ENCODE measurements at places on chromosomes 5 and 9.

DNA sequence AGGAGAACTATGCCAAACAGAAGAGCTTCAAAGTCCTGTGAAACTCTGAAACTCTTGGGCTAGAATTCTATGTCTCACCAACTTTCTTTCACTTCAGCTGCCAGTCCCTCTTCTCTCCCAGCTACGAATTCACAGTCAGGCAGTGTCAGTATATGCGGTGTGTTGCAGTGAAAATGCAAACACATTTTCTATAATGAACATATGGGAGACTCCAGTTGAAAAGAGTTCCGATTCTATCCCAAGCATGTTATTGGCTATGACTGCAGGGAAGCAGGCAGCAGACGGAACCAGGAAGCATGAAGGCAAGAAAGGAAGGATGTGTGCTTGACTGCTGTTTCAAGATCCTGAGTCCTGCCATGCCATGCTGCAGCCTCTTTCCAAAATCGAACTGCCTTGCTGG lies 515.7 kb upstream of the TLE4 start:
- no peak for DNase-seq

- peak; percentile 79 for DNase-seq
These were observed 2.2 kb downstream of the ST6GALNAC6 start for GRCh38 chr9:127897193-127897692.

DNA sequence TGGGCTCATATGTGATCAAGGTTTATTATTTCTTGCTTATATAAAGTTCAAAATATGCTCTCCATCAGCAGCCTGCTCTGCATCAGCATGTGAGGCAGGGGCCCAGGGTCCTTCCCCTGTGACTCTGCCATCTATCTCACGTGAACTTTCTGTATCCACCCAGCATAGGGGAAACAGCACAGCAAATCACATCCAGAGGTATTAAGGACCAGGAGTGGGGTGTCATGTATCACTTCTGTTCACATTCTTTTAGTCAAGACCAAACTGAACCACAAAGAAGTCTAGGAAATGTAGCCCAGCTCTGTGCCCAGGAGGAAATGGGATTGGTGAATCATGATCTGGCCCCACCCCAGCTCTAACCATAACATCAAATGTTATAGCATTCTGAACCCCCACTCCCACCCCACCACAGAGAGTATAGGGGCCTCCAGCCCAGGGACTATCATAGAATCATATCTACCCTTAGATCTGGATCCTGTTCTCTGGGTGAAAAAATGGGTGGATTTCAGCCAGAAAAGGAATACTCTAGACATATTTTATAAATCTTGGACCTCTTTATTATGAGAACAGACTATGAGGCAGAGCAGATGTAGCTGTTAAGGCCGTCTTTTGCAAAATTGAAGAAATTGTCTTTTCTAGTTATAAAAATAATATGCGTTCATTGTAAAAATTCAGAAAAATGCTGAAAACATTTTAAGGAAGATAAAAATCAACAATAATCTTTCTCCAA lies 473.7 kb downstream of the ARHGEF28 start:
- DNase-seq: no peak

- DNase-seq: peak; percentile 10
These were observed 505.4 kb upstream of the CLINT1 start for GRCh38 chr5:158364367-158364766.

DNA sequence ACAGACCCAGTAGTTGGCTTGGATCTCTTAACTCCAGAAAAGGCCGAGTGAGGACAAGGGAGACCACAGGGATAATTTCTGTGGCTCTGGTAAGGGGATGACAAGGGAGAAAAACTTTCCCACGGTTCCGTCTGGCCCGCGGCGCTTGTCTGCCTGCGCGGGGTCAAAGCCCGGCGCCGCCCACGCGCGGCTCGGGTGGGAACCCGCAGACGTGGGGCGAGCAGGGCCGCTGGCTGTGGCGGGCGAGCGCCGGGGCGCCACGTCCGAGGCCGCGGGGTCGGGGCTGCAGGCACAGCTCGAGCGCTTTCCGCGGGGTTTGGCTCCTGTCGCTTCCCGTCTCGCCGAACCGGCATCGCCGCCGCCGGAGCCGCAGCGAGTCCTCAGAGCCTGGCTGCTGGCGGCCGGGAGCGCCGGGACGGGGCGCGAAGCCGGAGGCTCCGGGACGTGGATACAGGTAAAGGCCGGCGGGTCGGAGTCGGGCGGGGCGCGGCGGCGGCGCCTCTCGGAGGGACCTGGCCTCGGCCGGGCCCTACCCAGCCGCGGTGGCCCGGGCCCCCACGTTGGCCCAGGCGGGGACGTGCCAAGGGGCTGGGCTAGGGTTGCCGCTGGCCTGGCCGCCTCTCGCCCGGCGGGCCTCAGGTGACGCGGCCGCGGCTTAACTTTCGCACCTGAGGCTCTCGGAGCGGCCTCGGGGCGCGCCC lies at the start of gene RNF180:
TSS of gene RNF180 (plus strand) at position 344 of the 701 bp plus-strand sequence. CDS start 34,965 bp downstream, outside the sequence.
- DNase-seq: peak; percentile 35

DNA sequence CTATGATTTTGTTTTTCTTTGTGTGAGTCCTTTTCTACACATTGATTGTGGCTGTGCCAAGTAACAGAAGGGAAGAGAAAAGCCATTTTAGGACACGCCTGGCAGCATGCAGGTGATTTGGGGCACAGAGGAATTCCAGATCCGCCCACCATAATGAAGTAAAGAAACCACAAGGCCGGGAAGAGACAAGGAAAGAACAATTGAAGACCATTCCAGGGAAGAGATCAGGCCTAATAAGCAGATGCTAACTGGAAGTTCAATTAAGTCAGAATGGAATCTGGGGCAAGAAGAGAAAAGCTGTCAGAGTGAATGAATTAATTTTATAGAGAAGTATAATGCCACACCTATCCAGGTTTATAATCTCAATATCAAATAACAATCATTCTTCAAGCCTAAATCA lies 110.2 kb upstream of the ISL1 start:
- DNase-seq: no peak

- DNase-seq: no peak
These were observed 10.7 kb downstream of the NKD2 start for GRCh38 chr5:1019001-1019905.

DNA sequence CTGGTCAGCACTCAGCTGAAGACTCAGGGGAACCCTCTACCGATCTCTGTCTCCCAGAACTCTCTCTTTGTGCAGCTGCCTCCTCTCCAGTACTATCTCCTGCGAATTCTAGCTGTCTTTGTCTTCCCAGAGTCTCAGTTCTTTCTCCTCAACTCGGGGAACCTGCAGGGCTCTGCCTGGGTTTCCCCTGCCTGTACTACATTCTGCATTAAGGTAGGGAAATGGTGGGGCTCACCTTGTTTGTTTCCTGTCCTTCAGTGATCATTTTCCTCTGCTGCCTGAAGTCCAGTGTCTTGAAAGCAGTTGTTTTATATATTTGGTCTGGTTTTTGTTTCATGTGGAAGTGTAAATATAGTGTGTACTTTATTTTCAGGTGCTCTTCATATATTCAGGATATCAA lies 43.1 kb upstream of the IGFBPL1 start:
- DNase-seq: no peak

GRCh38 chr5:138911441-138911840 lies 36.3 kb upstream of the LRRTM2 start:
- peak; percentile 67 for DNase-seq

DNA sequence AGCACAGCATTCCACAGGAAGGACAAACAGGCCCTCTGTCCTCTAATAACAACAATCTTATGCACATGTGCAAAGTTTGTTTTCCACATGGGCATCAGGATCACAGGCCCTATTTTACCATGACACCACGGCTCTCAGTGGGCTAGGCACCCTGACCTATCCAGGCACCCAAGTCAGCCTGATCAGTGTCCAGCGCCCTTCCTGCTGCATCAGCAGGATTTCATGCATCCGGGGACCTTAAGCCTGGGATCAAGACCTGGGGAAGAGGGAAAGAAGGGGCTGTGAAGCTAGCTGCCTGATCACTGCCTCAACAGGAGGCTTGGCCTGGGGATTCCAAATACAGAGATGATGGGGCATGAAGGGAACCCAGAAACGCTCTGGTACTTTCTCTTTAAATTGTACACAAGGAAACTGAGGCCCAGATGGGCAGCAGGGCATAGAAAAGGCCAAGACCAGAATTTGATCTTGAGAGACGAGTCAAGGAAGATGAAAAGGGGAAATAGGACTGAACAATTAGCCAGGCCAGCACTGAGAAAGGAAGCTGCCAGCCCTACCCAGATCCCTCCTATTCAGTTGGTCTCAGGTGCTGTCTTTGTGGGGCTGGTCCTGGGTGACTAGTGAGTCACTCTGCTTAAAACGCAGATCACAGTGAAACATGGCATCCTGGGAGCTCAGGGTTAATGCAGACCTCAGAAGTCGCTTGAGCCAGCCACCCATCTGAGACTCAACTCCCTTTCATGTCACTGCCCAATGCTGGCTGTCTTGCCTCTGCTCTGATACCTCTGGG lies 57.9 kb downstream of the SHB start:
- DNase-seq: no peak

DNA sequence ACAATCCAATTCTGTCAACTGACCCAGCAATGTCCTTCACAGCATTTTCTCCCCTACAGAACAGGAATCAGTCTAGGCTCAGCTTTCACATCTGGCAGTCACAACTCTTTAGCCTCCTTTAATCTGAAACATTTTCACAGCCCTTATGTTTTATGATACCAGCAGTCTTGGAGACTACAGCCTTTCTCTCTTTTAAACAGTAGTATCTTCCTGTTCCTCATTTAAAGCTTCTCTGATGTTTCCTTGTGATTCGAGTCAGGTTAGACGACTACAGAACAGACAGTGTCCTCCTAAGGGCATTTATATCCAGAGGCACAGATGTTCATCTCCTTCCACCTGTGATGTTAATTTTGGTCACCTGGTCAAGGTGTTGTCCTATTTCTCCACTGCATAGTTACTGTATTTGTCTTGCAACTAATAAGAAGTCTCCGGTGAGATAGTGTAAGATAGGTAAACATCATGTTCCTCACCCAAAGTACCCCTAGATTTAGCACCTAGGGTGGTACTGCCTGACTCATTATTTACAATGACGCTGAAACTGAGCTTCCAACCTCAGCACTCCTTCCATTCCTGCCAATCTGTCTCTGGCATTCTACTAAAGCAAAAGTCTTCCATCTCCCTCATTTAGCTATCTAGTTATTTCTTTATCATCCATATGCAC lies 20.7 kb downstream of the TTC39B start:
- no peak for DNase-seq

- no peak for DNase-seq
These were observed 150.6 kb upstream of the ACOT12 start for GRCh38 chr5:81544351-81545018.

DNA sequence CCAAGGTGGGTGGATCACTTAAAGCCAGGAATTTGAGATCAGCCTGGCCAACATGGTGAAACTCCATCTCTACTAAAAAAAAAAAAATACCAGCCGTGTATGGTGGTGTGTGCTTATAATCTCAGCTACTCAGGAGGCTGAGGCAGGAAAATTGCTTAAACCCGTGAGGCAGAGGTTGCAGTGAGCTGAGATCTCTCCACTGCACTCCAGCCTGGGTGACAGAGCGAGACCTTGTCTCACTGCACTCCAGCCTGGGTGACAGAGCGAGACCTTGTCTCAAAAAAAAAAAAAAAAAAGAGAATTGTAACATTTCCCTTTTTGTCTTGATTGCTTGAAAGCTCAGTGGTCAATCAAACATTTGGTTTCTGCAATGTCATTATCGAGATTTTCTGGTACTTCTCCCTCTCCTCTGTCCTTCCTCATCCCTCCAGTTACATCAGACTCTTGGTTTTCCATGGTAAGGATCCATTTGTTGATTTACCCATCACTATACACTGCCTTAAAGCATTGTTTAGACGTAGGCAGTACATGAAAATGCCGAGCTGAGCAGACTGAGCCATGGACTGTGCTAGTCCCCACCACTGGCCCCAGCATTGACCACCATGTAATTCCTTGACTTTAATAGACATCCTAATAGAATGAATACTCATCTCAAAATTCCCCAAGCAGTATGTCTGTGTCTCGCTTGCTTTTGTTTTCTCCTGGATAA lies 11.5 kb upstream of the AIF1L start:
- no peak for DNase-seq

DNA sequence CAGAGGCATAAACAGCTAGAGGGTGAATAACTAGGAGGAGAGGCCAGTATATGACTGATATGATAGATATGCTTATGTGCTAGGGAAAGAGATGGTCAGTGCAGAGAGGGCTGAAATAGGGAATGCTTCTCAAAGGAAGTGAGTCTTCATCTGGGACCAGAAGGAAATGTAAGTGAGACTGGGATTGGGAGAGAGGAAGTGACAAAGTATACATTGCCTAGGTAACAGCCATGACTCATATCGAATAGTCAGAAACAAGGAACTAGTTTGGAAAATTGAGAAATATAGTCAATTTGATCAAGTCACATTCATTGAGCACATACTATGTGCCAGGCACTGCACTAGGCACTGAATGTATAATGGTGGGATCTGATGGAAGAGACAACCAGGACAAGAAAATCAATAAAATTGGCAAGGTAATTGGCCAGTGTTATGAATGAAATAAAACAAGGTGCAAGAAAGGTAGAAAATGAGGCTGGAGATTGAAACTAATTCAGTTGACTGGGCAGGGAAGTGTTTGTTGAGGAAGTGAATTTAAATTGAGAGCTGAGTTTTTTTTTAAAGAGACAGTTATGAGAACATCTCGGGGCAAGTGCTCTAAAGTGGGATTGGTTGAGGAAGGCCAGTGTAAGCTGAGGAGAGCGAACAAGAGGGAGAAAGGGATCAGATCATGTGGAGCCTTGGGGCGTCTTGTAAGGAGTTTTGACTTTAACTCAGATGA lies 4.3 kb downstream of the ERAP2 start:
- no peak for DNase-seq

DNA sequence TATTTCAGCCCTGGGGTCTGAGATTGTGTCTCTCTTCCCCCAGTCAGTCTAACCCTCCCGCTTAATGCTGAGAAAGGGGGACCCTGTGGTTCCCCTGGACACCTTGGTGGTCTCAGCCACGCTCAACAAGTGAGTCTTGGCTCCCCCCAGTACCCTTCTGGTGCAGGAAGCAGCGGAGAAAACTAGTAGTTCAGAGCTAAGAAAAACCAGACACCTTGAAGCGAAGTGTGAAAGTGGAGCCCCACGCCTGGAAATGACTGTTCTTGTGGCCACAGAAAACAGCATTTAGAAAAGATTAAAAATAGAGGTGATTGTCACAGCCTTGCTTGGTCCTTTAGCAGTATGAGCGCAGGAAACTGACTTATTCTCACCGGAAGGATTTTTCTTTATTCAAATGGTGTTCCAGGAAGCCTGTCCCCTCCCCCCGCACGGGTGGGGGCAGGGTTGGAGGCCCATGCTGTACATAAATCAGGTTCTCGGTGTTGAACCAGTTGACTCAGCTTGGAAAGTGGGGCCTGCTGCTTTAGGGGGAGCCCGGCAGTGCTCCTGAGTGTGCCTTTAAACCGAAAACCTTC lies 8.1 kb downstream of the ARPC5L start:
- peak; percentile 44 for DNase-seq

- DNase-seq: peak; percentile 40
These were observed 114.4 kb downstream of the VPS13A start for GRCh38 chr9:77291714-77292113.

DNA sequence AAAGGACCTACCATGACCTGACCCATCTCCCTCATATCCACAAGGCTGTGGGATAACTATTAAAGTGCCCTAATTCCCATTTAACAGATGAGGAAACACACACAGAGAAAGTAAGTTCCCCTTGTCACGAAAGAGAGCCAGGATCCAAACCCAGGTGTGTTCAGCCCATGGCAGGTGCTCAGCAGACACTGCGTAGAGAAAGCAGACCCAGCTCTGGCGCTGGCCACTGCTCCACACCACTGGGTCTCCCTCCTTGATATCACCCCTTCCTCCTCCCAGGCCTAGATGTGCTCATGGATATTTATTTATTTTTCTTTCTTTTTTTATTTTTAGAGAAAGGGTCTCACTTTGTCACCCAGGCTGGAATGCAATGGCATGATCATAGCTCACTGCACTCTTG lies 24.0 kb upstream of the CORO2A start:
- DNase-seq: no peak

- peak; percentile 7 for DNase-seq
These were observed 880.9 kb upstream of the SEMA6A start for GRCh38 chr5:117455236-117456233.

All from NCI-H82 (cell line).